ENCODE measurements at places on chromosomes 7 and 10. TPM values are rescaled to one million over a fixed set of nuclear protein-coding genes. Genes with fewer than 3 reads are reported as not detected.

Gene PIK3CG
- total RNA-seq = not detected

Gene NACAD
- 0.22 TPM for total RNA-seq

Gene ANLN
- total RNA-seq = 50.3 TPM

Gene OR2A2
- total RNA-seq = not detected

Gene FAM24B
- total RNA-seq = 15.2 TPM

Gene ENTPD1
- 0.02 TPM for total RNA-seq

Gene ANKRD2
- 4.7 TPM for total RNA-seq

Gene LFNG
- total RNA-seq = 15.5 TPM

Gene WNT8B
- total RNA-seq = 0.03 TPM

Gene PTF1A
- not detected for total RNA-seq

Gene OR6V1
- not detected for total RNA-seq

Gene AKR1B15
- 32.0 TPM for total RNA-seq

Gene CALHM1
- not detected for total RNA-seq

Gene GDF2
- not detected for total RNA-seq

Gene MEOX2
- total RNA-seq = not detected

Gene LRMDA
- total RNA-seq = 4.3 TPM

Gene LAMB4
- 0.14 TPM for total RNA-seq

Gene MSMB
- not detected for total RNA-seq

Gene ACBD5
- 29.8 TPM for total RNA-seq

Gene BUB3
- 169 TPM for total RNA-seq

Gene PON3
- total RNA-seq = 38.2 TPM

Gene DLG5
- total RNA-seq = 31.3 TPM
